Hippocampal formation (tissue), 2 donors: ENCODE measurements at places on chromosomes 1 and 21.
A peak's percentile ranks its signal among the peaks of the same experiment; 100 is the strongest.

GRCh38 chr1:47727697-47728085, 269.5 kb downstream of the TRABD2B start:
- DNase-seq: no peak

- DNase-seq: no peak
Observed at GRCh38 chr1:164648636-164649035, 89.7 kb downstream of the PBX1 start.

DNA sequence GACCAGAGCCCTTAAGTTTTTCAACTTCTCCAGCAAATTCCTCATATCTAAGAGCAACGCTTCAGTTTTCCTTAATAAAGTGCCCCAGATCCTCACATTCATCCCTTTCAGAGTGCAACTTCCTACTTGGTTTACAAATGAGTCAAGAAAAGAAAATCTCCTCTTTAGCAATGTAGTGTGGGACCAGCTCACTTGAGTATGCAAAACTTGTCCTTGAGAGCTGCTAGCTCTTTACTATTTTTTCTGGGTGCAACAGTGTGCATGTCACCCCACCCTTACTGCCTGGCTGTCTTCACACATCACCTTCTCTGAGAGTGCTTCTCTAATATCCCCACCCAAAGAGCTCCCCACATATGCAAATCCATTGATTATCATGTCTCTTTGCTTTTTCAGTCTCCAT, 203.1 kb upstream of the CAMK1G start:
- DNase-seq: no peak

GRCh38 chr1:75587692-75588091, 23.2 kb downstream of the SLC44A5 start:
- no peak for DNase-seq

DNA sequence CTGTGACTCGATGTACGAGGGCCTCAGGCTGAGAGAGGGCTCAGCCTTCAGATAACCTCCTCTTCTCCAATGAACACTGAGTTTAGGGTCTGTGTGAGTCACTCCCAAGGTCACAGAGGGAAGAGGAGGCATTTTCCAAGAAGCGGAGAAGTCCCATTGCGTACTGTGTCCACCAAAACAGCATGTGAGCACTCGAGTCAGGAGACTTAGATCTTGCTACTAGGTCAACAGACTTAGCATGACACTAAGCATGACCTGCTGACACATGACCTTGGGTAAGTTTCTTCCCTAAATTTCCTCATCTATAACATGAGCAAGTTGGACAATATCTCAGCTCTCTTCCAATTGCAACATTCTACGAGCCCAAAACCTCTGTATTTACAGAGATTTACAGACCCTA, 68.0 kb downstream of the PLPP3 start:
- no peak for DNase-seq

DNA sequence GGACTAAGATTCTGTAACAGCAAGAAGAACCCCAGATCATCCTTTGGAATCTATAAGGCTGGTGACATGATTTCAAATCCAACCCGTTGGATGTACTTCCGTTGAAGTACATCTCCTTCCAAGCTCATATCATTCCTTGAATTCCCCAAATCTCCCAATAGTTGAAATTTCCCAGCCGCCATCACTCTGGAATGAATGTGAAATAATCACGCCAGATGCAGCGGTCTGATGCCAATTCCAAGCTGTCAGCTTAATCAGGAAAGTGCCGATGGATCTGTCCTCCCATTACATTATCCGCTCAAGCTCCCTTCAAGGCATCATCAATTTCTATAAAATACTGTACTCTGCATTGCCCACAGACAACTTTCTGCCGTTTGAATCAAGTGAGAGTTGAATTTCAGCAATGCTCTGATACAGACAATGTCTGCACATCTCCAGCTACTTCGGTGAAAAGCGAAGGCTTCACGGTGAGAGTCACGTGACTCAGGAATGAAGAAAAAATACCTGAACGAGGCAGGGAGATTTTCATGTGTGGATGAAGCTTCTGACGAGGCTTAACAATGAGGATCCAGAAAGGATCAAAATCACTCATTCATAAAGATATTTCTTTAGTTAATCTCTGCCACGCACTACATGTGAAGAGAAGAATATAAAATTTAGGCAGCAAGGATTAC, 663.9 kb downstream of the AJAP1 start:
- no peak for DNase-seq

DNA sequence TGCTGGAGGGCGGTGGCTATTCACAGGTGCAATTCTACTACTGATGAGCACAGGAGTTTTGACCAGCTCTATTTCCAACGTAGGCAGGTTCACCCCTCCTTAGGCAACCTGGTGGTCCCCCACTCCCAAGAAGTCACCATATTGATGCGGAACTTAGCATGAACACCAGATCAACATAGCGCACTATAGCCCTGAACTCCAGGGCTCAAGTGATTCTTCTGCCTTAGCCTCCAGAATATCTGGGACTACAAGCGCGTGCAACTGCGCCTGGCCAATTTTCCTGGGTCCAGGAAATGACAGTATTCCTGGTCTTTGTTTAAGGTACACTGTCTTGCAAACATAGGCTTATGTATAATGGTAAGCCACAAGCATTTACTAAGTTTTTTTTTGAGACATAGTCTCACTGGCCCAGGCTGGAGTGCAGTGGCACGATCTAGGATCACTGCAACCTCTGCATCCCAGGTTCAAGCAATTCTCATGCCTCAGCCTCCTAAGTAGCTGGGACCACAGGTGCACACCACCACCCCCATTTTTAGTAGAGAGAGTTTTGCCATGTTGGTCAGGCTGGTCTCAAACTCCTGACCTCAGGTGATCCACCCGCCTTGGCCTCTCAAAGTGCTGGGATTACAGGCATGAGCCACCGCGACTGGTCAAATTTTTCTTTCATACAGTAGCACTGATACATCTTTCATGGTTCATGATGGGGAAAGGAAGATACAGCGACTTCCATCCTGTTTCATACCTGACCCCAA, 12.6 kb downstream of the MCL1 start:
- no peak for DNase-seq

GRCh38 chr1:185046668-185047067, 1.3 kb downstream of the RNF2 start:
- DNase-seq: no peak

GRCh38 chr1:210143465-210144062, 89.0 kb upstream of the SERTAD4 start:
- DNase-seq: peak; percentile 37

- DNase-seq: no peak
Observed at GRCh38 chr1:14923727-14924452, 229.7 kb upstream of the TMEM51 start.

- DNase-seq: no peak
Observed at GRCh38 chr1:81702079-81702715, 98.5 kb upstream of the ADGRL2 start.

DNA sequence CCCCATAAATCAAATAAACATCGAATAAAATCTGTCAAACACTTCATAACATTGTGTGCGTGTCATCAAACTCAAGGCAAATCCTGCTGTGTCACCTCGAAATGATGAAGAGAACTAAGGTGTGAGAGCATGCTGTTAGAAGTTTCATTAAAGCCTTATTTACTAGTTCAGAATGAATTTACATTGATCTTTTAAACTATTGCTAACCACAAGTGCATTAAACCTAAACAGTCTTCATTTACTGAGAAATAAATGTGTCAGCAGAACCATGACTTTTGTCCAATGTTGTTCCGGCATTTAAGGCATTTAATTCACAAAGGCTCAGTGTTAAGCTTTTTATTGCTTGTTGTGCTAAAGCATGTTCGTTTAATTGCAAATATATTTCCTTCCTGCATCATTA, 474.4 kb downstream of the SETD4 start:
- DNase-seq: no peak

DNA sequence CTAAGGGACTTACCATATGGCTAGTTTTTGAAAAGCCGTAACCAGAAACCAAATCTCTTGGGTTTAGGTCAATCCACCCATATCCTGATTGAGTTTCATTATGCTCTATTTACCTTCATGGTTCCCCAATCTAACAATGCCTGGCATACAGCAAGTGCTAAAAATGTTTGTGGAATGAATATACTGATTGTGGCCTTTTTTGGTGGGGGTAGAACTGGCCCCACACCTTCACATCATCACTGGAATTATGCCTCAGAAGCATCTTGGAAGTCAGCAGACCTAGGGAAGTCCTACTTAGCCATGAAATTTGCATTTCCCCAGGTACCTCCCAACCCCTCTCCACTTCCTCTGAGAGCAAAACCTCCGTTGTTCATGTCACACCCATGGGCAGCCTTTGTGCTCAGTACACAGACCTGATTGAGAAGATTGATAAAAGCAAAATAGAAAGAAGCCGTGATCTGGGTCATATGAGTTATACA, 17.8 kb upstream of the SLAMF1 start:
- DNase-seq: no peak

DNA sequence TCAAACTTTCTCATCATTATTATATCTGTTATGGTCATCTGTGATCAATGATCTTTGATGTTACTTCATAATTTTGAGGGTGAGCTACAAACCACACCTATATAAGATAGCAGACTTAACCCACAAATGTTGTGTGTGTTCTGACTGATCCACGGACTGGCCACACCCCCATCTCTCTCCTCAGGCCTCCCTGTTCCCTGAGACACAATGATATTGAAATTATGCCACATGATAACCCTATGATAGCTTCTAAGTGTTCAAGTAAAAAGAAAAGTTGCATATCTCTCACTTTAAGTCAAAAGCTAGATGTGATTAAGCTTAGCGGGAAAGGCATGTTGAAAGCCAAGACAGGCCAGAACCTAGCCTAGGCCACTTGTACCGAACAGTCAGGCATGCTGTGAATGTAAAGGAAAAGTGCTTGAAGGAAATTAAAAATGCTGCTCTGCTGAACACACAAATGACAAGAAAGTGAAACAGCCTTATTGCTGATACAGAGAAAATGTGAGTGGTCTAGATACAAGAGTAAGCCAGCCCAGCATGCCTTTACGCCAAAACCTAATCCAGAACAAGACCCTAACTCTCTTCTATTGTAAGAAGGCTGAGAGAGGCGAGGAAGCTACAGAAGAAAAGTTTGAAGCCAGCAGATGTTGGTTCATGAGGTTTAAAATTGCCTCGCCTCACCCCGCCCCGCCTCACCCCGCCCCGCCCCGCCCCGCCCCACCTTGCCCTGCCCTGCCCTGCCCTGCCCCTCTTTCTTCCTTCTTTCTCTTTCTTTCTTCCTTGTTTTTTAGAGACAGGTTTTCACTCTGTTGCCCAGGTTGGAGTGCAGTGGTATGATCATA, 16.5 kb downstream of the CTSS start:
- no peak for DNase-seq

- no peak for DNase-seq
Observed at GRCh38 chr21:37575580-37575979, 209.0 kb downstream of the DYRK1A start.

GRCh38 chr21:31180256-31181081, 142.2 kb upstream of the KRTAP19-8 start:
- peak; percentile 7 for DNase-seq

GRCh38 chr1:155134880-155135414, 705 bp upstream of the SLC50A1 start:
- DNase-seq: peak; percentile 31

DNA sequence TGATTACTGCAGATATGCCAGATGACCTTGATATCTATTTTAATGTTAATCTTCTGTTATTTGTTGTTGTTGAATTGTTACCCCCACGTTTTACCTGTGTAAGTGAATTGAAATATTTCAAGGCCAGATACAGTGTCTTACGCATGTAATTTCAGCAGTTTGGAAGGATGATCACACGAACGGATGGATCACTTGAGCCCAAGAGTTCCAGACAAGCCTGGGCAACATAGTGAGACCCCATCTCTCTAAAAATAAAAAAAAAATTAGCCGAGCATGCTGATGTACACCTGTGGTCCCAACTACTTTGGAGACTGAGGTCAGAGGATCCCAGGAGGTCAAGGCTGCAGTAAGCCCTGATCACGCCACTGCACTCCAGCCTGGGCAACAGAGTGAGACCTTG, 32.2 kb downstream of the SDCCAG8 start:
- DNase-seq: no peak

- DNase-seq: no peak
Observed at GRCh38 chr21:45917241-45917640, 64.3 kb upstream of the COL6A1 start.
